ENCODE measurements at places on chromosomes 5 and 9. TPM values are rescaled to one million over a fixed set of nuclear protein-coding genes. Genes with fewer than 3 reads are reported as not detected.

DNA sequence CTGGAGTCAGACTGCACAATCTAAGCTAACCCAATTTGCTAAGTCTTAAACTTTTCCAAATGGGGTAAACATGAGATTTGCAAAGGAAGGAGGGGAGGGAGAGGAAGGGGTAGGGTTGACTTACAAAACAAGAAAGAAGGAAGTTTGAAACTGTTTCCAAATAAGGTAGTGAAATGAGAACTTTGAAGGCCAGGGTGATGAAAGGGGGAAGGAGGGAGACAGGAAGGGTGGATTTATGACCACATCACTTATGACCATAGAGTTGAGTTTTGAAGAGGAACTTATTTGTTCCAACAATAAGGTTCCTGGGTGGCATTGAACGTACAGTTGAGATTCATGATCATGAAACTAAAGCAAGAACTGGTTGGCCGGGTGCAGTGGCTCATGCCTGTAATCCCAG lies 72.5 kb upstream of the DAPK1 start:
- H3K4me1 ChIP-seq, result no peaks in the 10 kb centered on the region
- H3K27me3 ChIP-seq, result peaks cover 2% of the 10 kb centered on the region
- H3K4me3 ChIP-seq, result no peak overlapping the region
- H3K27ac ChIP-seq, result no peak overlapping the region
- no peaks in the 10 kb centered on the region for H3K36me3 ChIP-seq

DNA sequence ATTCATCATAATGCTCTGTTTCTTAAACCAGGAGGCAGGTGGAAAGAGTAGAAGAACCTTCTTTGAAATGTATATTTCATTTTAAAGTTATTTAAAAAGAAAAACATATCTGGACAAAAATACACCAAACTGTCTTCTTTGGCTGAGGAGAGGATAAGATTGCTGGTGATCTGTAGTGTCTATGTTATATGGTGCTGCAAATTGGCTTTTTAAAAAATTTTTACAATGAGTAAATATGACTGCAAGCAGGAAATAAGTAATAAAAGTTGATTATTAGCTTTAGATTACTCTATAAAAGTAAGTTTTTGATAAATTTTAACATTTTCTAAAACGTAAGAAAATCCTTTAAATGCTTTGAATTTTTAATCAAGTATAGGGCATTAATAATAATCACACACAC lies 64.9 kb downstream of the CEP120 start:
- no peaks in the 10 kb centered on the region for H3K4me1 ChIP-seq
- peaks cover 45% of the 10 kb centered on the region for H3K36me3 ChIP-seq
- no peak overlapping the region for H3K27ac ChIP-seq
- no peaks in the 10 kb centered on the region for H3K27me3 ChIP-seq
- H3K4me3 ChIP-seq, result no peak overlapping the region
- no peak for DNase-seq

DNA sequence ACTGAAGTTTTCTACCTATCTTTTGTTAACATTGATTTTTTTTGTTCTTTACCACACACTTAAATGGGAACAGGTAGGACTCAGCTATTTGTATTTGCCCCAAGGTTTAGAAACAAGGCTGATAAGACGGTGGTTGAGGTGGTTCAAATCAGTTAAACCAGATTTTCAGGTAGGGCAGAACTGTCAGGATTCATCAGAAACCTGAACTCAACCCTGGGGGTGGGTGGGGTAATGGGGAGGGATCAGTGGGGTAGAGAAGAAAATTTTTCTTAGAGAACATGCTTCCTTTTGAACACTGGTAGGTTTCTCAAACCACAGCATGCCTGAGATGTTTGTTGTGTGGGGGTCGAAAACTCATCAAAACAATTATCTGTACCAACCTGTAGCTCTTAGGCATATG lies 113.0 kb downstream of the BASP1 start:
- H3K4me1 ChIP-seq, result no peaks in the 10 kb centered on the region
- H3K27ac ChIP-seq, result no peak overlapping the region
- H3K36me3 ChIP-seq, result no peaks in the 10 kb centered on the region
- no peaks in the 10 kb centered on the region for H3K27me3 ChIP-seq

Gene RANBP17
- total RNA-seq, result not detected

GRCh38 chr5:128101676-128102075 lies 18.1 kb downstream of the SLC12A2 start:
- DNase-seq, result no peak
- peaks cover 17% of the 10 kb centered on the region for H3K36me3 ChIP-seq
- peaks cover 3% of the 10 kb centered on the region for H3K4me1 ChIP-seq

Gene PCDHB9
- not detected for total RNA-seq

DNA sequence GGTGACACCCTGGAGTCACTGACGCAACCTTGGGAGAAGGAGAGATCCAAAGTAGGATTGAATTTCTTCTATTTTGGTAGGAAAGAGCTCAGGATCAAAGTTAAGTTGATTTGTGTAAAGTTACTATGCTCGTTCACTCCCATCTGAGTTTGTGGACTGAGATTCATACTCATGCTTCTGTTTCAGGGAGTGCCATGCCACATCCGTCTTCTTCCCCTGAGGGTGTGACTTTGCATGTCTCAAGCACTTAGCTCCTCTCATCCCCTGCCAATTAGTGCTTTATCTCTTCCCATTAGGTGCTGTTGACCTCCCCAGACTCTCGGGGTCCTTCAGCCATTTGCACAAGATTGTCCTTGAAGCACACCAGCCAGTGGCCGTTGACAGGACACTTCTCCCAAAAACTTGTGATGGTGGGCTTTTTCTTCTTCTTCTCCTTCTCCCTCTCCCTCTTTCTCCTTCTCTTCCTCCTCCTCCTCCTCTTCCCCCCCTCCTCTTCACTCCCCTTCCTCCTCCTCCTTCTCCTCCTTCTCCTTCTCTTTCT lies 232.2 kb upstream of the KLF4 start:
- H3K27ac ChIP-seq, result no peak overlapping the region
- no peaks in the 10 kb centered on the region for H3K36me3 ChIP-seq
- H3K27me3 ChIP-seq, result no peaks in the 10 kb centered on the region
- DNase-seq, result no peak
- H3K4me1 ChIP-seq, result no peaks in the 10 kb centered on the region
- no peak overlapping the region for H3K4me3 ChIP-seq

- no peaks in the 10 kb centered on the region for H3K36me3 ChIP-seq
- peaks cover 4% of the 10 kb centered on the region for H3K27me3 ChIP-seq
- H3K27ac ChIP-seq, result no peak overlapping the region
Observed at GRCh38 chr9:93309889-93310425, 126.0 kb downstream of the WNK2 start.

GRCh38 chr5:160628619-160628968 lies 206.9 kb downstream of the PTTG1 start:
- H3K36me3 ChIP-seq, result no peaks in the 10 kb centered on the region
- no peak overlapping the region for H3K4me3 ChIP-seq
- H3K27ac ChIP-seq, result no peak overlapping the region
- DNase-seq, result no peak

DNA sequence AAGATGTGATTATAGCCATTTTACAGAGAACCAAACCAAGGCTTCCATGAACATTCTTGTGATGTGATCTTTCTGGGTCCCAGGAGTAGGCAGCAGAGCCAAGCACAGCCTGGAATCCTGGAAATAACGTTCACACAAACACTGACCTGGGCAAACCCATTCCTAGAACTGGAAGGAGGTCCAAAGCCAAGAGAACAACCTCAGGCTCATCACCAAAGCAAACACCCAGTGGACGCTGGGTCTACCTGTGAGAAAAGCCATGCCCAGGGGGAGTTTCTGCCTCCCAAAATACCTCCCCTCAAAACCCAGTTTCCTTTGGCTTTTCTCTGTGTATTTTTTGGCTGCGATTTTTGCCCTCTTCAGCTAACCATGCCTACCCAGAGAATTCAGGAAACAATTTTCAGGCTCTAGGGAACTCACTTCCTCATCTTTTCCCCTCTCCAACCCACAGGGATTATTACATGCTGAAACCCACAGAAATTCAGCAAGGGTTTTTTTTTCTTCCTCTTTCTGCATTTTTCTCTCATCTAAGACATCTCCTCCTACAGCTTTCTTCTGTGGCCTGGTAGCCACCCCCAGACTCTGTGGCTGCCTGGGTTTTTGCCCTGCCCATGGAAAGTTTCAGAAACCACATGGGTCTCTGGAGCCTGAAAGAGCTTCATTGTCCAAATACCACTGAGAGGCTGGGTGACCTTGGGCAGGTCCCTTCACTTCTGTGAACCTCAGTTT lies 75.0 kb downstream of the TNC start:
- peaks cover 27% of the 10 kb centered on the region for H3K4me1 ChIP-seq
- no peak overlapping the region for H3K4me3 ChIP-seq
- H3K27me3 ChIP-seq, result peaks cover 15% of the 10 kb centered on the region
- DNase-seq, result peak; percentile 68
- H3K36me3 ChIP-seq, result no peaks in the 10 kb centered on the region

Gene IARS1
- total RNA-seq, result 247 TPM

Gene PCDHGA3
- total RNA-seq, result not detected

GRCh38 chr9:79685577-79685976 lies 113.8 kb downstream of the TLE4 start:
- no peaks in the 10 kb centered on the region for H3K27me3 ChIP-seq
- no peak for DNase-seq
- H3K4me1 ChIP-seq, result peaks cover 59% of the 10 kb centered on the region
- H3K4me3 ChIP-seq, result no peak overlapping the region
- H3K27ac ChIP-seq, result no peak overlapping the region

DNA sequence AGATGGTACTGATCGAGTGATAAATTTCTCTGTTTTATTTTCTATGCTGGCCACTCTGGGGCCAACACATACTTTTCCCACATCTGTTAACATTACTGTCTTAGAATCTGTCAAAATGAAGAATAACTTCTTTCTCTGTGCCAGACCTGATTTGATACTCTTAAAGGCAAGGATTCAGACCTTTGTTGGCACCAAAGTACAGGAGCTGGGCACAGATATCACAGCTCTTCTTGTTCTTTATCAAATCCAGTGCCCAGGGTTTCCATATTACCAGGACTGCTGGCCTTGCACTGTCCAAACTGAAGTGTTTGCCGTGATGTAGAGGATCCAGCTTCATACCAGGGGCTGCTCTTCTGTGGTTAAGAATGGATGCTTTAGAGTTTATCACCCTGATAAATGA lies 20.9 kb downstream of the ZNF474 start:
- DNase-seq, result no peak
- H3K27ac ChIP-seq, result no peak overlapping the region
- H3K4me3 ChIP-seq, result no peak overlapping the region
- H3K27me3 ChIP-seq, result no peaks in the 10 kb centered on the region
- H3K36me3 ChIP-seq, result no peaks in the 10 kb centered on the region
- peaks cover 6% of the 10 kb centered on the region for H3K4me1 ChIP-seq

- no peaks in the 10 kb centered on the region for H3K36me3 ChIP-seq
- H3K27ac ChIP-seq, result no peak overlapping the region
- H3K27me3 ChIP-seq, result no peaks in the 10 kb centered on the region
- H3K4me3 ChIP-seq, result no peak overlapping the region
- no peaks in the 10 kb centered on the region for H3K4me1 ChIP-seq
- no peak for DNase-seq
Observed at GRCh38 chr9:104858271-104858670, 69.7 kb downstream of the ABCA1 start.

GRCh38 chr5:14305045-14305444 lies 161.9 kb downstream of the TRIO start:
- DNase-seq, result no peak
- H3K27me3 ChIP-seq, result peaks cover 2% of the 10 kb centered on the region
- H3K27ac ChIP-seq, result no peak overlapping the region
- no peaks in the 10 kb centered on the region for H3K36me3 ChIP-seq

DNA sequence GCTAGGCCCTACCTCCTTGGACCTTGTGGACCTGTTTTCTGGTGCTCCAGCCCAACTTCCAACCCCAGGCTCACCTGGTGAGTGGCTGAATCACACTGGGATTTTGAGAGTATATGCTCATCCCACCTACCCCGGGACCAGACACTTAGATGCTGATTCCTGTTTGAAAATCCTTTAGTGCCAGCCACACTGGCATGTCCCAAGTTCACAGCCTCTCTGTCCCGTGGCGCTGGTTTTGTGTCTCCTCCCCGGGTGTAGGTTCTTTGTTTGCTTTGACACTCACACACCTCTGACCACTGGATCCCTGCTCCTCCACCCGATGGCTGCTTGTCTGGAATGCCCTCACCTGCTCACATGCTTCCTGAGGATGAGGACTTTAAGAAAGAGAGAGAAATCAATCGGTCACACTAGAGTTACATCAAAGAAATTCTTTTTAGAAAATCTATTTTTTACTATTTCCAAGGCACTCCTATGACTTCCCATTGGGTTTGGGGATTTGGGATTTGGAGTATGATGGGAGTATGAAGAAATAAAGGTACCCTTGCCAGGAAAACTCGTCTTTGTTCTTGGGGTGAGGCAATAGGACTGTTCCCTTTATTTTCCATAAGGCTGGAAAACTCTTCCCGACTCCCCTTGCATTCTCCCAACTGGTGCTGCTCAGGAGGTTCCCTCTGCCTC lies 7.3 kb upstream of the SLC25A48 start:
- peaks cover 19% of the 10 kb centered on the region for H3K27me3 ChIP-seq
- H3K27ac ChIP-seq, result no peak overlapping the region
- no peak overlapping the region for H3K4me3 ChIP-seq
- no peak for DNase-seq

Gene PDZD2
- not detected for total RNA-seq

DNA sequence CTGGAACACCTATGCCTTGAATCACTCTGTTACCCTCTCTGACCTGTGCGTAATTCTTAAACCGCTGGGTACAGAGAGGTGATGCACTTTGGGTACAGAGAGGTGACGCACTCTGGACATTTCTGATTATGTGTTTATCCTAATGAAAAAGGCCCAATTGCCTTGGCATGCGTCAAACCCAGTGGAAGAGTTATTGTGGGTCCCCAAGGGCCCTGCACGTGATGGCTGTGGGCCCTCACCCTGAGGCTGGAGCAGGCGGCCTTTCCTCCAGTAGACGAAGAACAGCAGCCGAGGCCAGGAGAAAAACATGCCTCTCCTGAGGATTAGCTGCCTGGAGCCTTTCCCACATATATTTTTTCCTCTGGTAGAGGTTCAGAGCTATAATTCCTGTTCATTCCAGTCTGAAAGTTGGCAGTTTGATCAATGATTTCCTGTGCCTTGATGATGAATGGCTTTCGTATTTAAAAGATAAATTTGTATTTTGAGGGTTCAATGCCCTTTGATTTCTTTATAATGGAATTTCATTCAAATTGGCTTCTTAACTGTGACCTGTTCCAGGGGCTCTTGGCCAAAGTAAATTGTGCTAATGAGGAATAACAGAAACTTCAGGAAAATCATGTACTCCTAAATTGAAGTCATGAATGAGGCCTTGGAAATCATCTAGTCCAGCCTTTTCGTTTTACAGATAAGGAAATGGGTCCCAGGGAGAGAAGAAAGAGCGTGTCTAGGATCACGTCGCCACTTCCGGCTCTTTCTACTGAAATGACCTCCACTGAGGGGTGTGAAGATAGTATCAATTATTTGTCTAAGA lies 22.8 kb downstream of the ACER2 start:
- no peak for DNase-seq
- H3K27ac ChIP-seq, result no peak overlapping the region
- no peaks in the 10 kb centered on the region for H3K27me3 ChIP-seq
- no peaks in the 10 kb centered on the region for H3K4me1 ChIP-seq
- H3K36me3 ChIP-seq, result no peaks in the 10 kb centered on the region

DNA sequence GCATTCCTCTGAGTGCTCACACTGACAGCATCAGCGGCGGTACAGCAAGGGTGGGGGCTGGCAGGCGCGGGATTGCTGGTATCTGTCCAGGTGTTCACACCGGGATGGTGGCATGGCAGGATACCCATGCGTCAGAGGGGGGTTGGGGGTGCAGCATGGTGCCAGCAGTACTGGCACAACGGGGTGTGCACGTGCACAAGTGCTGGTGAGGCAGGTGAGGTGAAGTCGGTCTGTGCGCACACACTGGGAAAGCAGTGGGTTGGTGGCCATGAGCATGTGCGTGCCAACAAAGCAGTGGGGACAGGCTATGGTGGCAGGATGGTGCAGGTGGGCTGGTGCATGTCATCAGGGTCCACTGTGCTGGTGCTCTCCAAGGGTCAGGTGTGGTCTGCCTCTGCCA lies 819.6 kb upstream of the EDIL3 start:
- no peak for DNase-seq
- no peak overlapping the region for H3K4me3 ChIP-seq
- H3K4me1 ChIP-seq, result no peaks in the 10 kb centered on the region
- H3K27me3 ChIP-seq, result no peaks in the 10 kb centered on the region
- H3K27ac ChIP-seq, result no peak overlapping the region
- no peaks in the 10 kb centered on the region for H3K36me3 ChIP-seq

Data from activated CD8-positive, alpha-beta T cell treated with anti-CD3 and anti-CD28 coated beads for 36 hours (primary cell).